Endothelial cell (in vitro differentiated cells): ENCODE measurements at places on chromosomes 2 and 18.

- no peak for DNase-seq
Measured at GRCh38 chr2:23654756-23655155, 269.8 kb downstream of the KLHL29 start.

DNA sequence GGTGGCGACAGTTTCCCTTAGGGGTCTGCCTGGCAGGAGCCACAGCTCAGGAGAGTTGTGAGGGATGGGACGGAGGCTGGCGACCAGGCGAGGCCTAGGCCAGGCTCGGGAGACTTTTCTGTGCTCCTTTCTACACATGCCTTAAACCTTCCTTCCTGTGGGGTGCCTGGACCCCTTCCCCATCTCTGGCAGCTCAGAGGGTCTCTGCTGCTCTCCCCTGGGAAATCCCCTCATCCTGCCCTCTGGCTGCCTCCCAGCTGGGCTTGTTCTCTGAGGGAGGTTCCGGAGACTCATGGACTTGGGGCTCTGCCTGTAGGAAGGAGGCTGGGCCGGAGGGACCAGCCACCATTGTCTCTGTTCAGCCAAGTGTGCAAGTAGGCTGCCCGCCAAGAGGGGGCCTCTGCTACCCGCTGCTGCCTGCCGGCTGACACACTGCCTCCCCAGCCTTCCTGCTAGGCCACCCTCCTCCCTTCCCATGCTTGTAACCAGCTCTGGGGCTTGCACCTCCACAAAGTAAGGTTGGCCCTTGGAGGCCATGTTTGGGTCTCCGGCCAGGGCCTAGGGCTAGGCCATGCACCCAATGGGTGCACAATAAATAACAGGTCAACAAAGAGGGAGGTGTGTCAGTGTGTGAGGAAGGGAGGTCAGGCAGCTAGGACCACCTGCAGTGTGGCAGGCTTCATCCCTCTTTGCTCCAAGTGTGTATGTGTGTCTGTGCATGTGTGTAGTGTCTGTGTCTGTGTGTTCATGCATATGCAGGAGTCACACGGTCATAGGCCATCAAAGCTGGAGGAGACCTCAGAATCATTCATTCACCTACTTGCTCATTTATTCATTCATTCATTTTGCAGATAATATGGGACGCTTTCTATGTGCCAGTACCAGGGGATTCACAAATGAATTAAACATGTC is 28.8 kb downstream of the PSD4 start:
- no peak for DNase-seq

DNA sequence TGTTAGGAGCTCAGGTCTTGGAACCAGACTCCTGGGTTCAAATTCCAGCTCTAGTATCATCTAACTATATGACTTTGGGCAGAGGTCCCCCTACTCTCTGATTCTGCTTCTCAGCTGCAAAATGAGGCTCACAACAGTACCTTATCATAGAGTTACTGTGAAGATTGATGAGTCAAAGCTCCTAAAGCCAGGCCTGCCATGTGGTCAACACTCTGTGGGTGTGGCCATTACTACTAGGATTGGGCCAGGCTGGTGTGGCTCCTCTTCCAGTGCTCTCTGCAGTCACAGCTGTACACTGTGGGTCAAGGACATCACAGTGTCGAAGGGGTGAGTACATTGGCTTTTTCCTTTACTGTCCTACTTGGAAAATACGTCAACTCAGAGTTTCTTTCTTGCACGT is 22.6 kb downstream of the CAPN13 start:
- no peak for DNase-seq

- DNase-seq = no peak
Measured at GRCh38 chr2:12168791-12169388, 422.5 kb downstream of the LPIN1 start.
